ENCODE measurements at places on chromosomes 2 and 18. TPM values are rescaled to one million over a fixed set of nuclear protein-coding genes. Genes with fewer than 3 reads are reported as not detected.

Gene HOXD12
- polyA plus RNA-seq: not detected

Gene SAG
- not detected for polyA plus RNA-seq

Gene GTF2A1L
- 0.19 TPM for polyA plus RNA-seq

Gene NTSR2
- not detected for polyA plus RNA-seq

- no peak for DNase-seq
Measured at GRCh38 chr2:171141320-171141719, 19.4 kb downstream of the TLK1 start.

GRCh38 chr18:45588376-45589355 is 26.6 kb upstream of the SLC14A2 start:
- DNase-seq: peak; percentile 57

DNA sequence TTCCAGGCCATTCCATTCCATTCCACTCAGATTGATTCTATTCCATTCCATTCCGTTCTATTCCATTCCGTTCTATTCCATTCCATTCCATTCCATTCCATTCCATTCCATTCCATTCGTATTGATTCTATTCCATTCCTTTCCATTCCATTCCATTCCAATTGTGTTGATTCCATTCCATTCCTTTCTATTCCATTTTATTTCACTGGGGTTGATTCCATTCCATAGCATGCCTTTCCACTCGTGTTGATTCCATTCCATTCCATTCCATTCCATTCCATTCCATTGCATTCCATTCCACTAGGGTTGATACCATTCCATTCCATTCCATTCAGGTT is 1142.3 kb downstream of the RPIA start:
- DNase-seq: no peak
